ENCODE measurements at places on chromosomes 2 and 18.

DNA sequence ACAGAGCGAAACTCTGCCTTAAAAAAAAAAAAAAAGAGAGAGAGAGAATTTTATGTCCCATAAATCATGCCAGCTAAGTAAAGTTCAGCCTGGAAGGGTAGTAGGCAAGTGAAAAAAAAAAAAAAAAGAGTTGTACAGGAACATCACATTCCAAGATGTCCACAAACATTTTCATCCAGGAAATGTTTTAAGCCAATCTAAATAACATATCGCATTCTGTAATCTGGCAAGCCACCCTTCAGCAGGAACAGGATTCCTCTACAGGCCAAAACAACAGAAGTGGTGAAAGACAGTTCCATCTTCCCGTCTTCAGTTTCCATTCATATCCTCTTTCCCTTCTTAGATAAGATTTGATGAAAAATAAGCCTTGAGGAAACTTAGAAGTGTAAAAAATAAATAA is 1108.1 kb upstream of the DDX18 start:
- DNase-seq = no peak

DNA sequence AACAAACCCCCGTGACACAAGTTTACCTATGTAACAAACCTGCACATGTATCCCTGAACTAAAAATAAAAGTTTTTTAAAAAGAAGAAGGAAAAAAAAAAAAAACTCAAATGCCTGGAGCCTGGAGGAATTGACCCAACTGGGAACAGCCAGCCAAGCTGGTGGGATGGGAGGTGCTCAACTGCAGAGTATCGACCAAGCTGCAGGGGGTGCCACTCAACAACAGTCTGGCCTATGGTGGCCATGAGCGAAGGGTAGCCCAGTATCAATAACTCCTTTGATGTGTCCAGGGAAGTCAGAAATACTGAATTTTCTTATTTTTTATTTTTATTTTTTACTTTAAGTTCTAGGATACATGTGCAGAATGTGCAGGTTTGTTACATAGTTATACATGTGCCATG is 310.3 kb upstream of the DLGAP1 start:
- no peak for DNase-seq

- DNase-seq = peak; percentile 38
These were observed 12.4 kb downstream of the NIF3L1 start for GRCh38 chr2:200901459-200902072.

- no peak for DNase-seq
These were observed 63.0 kb upstream of the COX7A2L start for GRCh38 chr2:42424033-42424432.

DNA sequence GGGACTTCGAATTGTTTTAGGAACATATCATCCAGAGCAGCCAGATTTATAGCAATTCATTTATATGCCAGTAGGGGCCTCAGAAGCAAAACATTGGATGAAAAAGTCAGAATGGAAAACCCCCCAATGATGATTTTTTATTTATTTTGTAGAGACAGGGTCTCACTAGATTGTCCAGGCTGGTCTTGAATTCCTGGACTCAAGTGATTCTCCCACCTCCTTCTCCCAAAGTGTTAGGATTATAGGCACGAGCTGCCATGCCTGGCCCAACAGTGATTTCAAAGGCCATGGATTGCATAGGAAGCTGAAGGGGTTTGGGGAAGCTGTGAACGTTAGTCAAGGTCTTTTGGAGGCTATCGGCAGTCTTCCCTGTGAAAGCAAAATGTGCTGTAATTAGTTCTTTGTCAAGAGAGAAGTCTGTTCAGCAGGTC is 21.9 kb upstream of the MCFD2 start:
- no peak for DNase-seq

DNA sequence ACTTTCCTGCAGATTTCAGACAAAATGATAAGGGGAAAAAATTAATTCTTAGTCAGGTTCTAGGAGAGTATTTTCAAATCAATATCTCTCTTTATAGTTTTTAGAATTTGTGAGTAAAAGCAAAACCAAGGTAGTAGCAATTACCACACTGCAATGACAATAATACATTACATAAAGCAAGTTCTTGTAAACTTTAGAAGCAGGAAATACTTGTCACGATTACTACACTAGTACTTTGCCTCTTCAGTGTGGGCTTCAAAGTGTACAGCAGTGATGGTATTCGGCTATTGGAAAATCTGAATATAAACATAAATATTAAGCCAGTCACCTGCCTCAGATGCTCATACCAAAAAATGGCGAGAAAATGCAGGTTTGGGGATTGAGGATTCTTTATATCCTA is 81.0 kb downstream of the ALPK2 start:
- DNase-seq = no peak

DNA sequence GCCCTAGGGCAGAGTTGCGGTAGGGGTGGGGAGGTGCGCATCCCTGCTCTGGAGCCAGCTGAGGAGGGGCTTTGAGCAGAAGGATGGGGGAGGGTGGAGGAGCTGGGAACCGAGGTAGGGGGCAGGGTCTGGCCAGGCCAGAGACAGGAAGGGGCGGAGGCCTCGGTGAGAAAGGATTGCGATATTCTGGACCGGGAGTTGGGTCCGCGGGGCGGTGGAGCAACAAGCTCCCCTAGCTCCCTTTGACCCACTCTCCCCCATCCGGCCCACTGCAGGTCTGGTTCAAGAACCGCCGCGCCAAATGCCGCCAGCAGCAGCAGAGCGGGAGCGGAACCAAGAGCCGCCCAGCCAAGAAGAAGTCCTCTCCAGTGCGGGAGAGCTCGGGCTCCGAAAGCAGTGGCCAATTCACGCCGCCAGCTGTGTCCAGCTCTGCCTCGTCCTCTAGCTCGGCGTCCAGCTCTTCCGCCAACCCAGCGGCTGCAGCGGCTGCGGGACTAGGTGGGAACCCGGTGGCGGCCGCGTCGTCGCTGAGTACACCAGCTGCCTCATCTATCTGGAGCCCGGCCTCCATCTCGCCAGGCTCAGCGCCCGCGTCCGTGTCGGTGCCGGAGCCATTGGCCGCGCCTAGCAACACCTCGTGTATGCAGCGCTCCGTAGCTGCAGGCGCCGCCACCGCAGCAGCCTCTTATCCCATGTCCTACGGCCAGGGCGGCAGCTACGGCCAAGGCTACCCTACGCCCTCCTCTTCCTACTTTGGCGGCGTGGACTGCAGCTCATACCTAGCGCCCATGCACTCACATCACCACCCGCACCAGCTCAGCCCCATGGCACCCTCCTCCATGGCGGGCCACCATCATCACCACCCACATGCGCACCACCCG is 4.8 kb downstream of the OTX1 start:
- DNase-seq = no peak

DNA sequence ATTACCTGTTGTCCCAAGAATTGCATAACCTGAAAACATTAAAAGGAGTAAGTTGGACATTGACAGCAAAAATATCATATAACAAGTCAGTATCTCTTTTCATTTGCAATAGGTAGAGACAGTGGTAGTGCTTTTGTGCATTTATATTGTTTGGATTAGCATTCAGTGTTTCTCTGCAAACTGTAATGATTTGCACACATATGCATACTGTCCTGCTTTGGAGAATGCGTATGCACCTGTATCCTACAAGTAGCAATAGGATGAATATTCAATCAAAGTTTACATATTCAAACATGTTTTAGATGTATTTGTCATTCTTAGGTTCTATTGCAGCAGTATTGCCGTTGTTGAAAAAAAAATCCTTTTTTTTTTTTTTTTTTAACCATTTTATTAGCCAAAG is 201.9 kb downstream of the ZNF407 start:
- no peak for DNase-seq

- no peak for DNase-seq
These were observed 208.8 kb downstream of the WDPCP start for GRCh38 chr2:63379451-63379850.

GRCh38 chr2:39995005-39995737 is 216.1 kb upstream of the THUMPD2 start:
- DNase-seq = no peak

DNA sequence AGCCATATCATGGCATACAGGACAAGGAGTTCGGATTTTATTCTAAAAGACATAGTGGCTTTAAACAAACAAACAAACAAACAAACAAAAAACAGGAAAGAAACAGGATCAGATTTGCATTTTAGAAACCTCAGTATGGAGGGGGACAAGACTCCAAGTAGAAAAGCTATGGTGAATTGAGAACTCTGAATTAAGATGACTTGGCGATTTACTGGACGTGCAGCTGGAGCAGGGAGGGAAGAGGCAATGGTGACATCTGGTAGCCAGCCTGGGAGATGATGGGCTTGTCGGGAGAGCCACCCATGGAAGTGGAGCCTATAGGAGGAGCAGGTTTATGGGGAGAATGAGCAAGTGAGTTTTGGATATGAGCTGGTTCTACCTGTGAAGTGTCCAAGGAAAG is 13.2 kb downstream of the CPLX4 start:
- DNase-seq = no peak

- DNase-seq = no peak
These were observed 27.8 kb upstream of the REL start for GRCh38 chr2:60853531-60853930.

GRCh38 chr2:167626301-167626700 is 621.1 kb downstream of the STK39 start:
- no peak for DNase-seq

GRCh38 chr2:161135951-161136593 is 24.2 kb upstream of the TANK start:
- no peak for DNase-seq

GRCh38 chr2:140718999-140719398 is 1411.8 kb downstream of the LRP1B start:
- DNase-seq = no peak

GRCh38 chr2:108388045-108388444 is 10.3 kb downstream of the SULT1C4 start:
- DNase-seq = no peak

Data from stimulated activated CD8-positive, alpha-beta memory T cell treated with anti-CD3 and anti-CD28 coated beads, Interleukin-15, amount 100 ng/mL, for 48 hours (primary cell).